H7 (cell line): ENCODE measurements at places on chromosomes 11 and 22. TPM values are rescaled to one million over a fixed set of nuclear protein-coding genes. Genes with fewer than 3 reads are reported as not detected.

- DNase-seq = no peak
Observed at GRCh38 chr11:128417607-128418324, 169.6 kb downstream of the ETS1 start.

DNA sequence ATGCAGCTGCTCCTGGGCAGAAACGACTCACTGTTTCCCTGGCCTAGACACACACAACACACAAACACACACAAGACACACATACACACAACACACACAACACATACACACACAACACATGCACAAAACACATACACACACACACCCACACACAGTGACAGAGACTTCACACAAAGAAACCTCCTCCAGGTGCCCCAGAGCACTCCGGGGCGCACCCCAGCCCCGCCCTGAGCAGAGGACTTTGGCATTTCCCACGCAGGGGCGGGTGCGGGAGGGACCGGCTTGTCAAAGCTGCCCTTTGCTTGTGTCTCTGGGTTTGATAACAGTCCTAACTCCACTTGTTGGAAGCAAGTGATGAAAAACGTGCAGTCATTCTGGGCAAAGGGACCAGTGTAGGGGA lies 6.5 kb downstream of the APOBEC3A start:
- peak; percentile 66 for DNase-seq

KCNJ1 gene
- total RNA-seq = 0.07 TPM in 1 of 2 replicates, not detected in the other

AGBL2 gene
- total RNA-seq = 1.0 and 5.2 TPM in 2 replicates

DNA sequence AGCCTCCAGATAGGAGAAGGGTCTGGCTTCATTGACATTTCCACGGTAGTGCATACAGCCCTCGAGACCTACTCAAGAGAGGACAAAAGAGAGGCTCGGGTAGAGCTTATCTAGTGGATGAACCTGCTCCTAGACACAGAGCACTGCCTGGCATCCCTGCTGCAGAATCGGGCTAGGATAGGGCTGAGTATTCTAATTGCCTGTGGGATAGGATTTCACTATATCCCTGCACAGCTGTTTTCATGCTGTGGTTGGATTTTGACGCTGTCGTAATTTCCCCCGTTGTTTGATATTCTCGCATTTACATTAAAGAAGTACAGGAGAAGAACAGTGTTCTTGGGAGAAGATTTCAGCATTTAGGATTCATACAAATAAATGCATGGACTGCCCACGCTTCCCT lies 107.8 kb downstream of the KIRREL3 start:
- DNase-seq = no peak

GRCh38 chr11:127049486-127049885 lies 48.9 kb upstream of the KIRREL3 start:
- DNase-seq = no peak

DNA sequence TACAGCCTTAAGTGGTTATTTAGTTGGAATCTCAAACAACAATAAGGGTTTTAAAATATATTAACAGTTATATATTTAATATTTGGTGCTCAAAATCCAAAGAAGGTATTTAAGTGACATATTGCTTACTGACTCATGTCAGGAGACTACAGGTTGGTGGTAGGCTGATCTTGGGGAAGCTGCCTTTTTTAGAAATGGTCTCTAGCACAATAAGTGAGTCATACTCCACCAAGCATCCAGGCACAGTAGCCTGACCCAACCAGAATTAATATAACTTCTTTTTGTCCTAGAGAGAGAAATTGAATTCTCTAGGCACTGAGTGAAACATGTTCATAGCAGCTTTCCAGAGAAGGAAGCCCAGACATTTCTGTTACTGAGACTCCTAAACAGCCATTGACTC lies 868.5 kb upstream of the TENM4 start:
- no peak for DNase-seq

GRCh38 chr11:6845383-6845782 lies at the start of gene OR10A5:
Gene OR10A5, plus strand, starts transcription at chr11:6845683. Its CDS starts 0 bp downstream, at chr11:6845683.
- DNase-seq = no peak

- DNase-seq = no peak
Observed at GRCh38 chr11:80282643-80283042, 841.8 kb upstream of the TENM4 start.

DNA sequence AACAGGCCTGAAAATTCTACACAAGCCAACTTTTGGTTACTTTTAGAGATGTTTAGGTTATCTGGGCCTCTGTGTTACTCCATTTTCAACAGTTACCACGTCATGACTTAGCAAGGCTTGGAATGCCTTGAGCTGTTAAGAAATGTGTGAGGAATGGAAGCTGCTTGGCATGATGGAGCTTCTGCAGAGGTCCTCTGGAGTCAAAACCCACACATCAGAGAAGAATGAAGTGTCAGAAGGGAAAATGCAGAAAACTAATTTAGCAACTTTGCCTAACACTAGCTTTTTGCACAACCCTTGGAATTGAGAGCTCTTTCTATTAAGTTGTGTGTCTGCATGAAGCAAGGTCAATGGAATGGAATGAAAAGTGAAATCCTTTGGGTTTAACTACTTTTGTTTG lies 27.4 kb downstream of the FAT3 start:
- DNase-seq = no peak

- DNase-seq = no peak
Observed at GRCh38 chr11:78533399-78533798, 41.3 kb downstream of the NARS2 start.

DNA sequence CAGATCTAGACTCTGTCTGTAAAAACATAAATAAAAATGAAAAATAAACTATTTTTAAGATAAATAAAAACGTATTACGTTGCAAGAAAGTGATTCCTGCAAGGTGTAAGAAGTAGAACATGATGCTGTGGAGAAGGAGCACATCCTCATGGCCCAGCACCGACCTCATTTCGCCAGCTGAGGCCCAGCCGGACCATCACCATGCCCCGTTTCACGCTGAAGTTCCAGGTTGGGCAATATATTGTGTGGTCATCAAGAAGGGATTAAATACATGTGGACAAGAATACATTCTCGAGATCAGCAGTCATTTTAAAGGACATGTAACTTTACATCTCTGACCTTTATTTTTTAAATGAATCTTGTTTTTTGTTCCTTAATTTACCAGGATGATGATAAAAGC lies 20.7 kb upstream of the CTTN start:
- no peak for DNase-seq

- DNase-seq = peak; percentile 7
Observed at GRCh38 chr11:77080643-77081210, 14.0 kb downstream of the CAPN5 start.

DNA sequence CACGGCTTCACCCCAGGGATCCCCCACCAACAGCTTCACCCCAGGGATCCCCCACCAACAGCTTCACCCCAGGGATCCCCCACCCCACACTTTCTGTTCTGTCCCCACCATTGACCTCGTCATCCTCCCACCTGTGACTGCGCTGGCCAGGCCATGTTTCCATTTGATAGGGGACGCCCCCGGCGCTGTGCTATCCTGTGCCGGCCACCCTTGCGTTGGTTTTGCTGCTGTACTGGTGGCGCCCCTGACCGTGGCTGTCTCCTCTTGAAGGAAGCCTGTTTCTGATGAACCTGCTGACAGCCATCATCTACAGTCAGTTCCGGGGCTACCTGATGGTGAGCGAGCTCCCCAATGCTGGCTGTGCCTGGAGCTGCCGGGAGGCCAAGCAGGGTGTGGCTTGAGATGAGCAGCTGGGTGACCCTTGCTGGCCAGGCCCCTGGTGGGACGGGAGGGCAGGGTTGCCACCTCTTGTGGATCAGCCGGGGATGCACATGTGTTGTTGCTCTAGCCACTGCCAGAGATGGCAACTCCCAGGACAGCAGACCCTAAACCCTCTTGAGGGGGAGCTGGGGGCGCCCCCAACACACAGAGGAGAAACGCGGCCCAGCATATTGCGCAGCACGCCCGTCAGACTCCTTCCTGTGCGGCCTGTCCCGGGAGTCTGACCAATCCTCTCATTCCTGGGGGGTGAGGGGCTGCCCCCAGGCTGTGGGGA lies 22.5 kb downstream of the TPCN2 start:
- DNase-seq = no peak

- peak; percentile 45 for DNase-seq
Observed at GRCh38 chr11:69113226-69113625, 42.5 kb upstream of the SMIM38 start.

DNA sequence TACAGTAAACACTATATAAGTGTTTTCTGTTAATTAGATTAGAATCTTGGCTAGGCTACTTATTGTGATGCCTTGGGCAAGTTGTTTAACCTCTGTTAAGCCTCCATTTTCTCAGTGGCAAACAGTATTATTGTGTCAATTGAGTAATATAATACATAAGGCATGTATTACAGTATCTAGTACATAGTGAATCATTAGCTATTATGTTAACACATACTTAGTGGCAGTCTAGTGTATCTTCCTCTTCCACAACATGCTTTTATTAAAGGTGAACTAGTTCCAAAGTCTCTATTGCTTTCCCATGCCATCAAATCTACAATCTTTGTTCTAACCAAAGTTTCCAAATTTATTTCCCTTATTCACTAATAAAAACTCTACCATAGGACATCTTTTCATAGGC lies 200.9 kb downstream of the SOX6 start:
- no peak for DNase-seq

GRCh38 chr11:13487661-13488030 lies 8.2 kb downstream of the PTH start:
- peak; percentile 70 for DNase-seq

DNA sequence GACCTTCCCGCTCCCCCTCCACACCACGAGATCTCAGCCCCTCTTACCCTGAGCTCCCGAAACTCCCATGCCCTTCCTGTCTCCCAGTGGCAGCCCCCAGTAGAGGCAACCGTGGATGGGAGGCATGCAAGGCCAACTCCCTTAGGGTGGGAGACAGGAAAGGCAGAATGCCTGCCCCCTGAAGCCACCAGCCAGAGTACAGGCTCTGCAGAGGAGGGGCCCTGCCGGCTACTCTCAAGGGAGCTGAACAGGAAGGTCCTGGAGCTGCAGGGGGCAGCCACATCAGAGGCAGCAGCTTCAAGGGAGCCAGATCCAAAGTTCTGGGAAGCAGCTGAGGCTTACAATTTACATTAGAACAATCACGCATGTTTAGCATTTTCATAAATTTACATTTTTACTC lies 38.3 kb downstream of the PDE2A start:
- DNase-seq = peak; percentile 83

DNA sequence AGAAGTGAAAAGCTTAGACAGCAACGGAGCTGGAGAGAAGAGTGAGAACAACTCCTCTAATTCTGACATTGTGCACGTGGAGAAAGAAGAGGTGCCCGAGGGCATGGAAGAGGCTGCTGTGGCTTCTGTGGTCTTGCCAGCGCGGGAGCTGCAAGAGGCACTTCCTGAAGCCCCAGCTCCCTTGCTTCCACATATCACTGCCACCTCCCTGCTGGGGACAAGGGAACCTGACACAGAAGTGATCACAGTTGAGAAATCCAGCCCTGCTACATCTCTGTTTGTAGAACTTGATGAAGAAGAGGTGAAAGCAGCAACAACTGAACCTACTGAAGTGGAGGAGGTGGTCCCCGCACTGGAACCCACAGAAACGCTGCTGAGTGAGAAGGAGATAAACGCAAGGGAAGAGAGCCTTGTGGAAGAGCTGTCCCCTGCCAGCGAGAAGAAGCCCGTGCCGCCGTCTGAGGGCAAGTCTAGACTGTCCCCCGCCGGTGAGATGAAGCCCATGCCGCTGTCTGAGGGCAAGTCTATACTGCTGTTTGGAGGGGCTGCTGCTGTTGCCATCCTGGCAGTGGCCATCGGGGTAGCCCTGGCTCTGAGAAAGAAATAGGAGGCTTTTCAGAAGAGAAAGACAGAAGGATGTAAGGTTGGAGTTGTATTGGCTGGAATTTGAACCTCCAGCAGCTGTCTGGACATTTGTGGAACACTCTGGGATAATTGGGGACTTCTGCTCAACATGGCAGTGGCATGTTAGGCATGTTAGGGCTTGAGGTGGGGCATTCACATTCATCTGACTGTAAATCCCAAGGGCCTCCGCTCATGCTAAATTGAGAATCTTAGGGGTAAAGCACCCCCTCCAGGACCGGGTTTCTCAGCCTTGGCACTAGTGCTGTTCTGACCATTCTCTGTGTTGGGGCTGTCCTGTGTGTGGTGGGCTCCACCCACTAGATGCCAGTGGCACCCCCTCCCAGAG lies 47.1 kb downstream of the BID start:
- DNase-seq = no peak

DNA sequence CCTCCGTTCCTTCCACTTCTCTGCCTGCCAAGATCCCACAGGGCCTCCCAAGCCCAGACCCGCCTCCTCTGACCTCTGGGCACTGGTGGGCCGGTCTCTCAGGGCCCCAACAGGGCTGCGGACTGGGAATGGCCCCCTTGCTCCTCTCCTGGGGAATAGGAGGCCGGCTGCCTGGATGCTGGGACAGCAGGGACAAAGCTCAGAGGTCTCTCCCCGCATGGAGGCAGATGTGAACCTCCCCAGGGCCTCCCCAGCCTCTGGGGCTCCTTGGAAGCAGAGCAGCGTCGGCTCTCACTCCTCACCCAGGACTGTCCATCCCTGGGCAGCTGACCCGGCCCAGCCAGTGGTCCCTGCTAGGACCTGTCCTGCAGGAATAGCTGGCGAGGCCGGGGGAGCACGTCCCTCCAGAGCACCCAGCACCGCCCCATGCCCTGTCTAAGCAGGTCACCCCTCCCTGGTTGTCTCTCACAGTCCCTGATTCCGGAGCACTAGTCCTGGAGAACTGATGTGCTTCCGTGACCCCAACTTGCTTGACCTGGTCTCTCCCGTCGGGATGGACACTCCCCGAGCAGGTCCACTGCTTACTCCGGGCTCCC lies 85.8 kb downstream of the RTL6 start:
- peak; percentile 55 for DNase-seq

GRCh38 chr11:110463153-110463552 lies 33.4 kb downstream of the FDX1 start:
- peak; percentile 23 for DNase-seq
